ENCODE measurements at places on chromosomes 13 and 19.

- no peak for DNase-seq
These were observed 14.7 kb upstream of the CEACAM6 start for GRCh38 chr19:41740415-41741243.

GRCh38 chr19:367963-368629, 23.5 kb upstream of the MIER2 start:
- no peak for DNase-seq

GRCh38 chr19:8473648-8474476, 28.6 kb downstream of the PRAM1 start:
- DNase-seq: no peak

DNA sequence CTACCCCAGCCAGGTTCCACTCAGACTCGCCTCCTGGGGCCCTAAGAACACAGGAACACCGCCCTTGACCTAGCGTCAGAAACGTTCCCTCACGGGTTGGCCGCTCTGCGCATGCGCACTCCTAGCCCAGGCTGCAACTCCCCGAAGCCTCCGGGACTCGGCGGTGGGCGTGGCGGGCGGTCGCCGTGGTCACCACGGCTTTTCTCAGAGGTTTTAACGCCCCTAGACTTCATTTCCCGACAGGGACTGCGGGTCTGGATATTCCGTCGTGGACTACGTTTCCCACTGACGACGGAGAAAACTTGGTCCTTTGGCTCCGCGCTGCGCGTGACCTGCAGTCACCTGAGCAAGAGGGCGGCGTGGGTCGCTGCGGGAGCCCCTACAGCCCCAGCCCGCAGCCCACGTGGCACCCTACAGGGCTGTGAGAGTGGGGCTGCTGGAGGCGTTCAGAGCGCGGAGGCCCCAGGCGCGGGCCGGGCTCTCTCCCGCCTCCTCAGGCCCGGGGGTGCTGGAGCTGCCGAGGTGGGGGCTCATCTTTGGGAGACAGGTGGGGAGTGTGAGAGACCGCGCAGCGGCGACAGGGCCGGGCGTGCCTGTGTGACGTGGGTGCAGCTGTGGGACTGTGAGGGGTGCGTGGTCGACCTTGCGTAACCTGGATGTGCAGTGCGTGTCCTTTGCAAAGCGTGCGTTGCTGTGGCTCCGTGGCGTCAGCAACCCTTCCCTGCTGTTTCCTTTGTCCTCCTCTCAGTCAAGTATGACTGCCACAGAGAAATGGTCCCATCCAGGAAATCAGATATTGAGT, 38.0 kb upstream of the ZNF573 start:
- DNase-seq: peak; percentile 87

- no peak for DNase-seq
These were observed 349.6 kb upstream of the PCDH20 start for GRCh38 chr13:61765181-61765742.

DNA sequence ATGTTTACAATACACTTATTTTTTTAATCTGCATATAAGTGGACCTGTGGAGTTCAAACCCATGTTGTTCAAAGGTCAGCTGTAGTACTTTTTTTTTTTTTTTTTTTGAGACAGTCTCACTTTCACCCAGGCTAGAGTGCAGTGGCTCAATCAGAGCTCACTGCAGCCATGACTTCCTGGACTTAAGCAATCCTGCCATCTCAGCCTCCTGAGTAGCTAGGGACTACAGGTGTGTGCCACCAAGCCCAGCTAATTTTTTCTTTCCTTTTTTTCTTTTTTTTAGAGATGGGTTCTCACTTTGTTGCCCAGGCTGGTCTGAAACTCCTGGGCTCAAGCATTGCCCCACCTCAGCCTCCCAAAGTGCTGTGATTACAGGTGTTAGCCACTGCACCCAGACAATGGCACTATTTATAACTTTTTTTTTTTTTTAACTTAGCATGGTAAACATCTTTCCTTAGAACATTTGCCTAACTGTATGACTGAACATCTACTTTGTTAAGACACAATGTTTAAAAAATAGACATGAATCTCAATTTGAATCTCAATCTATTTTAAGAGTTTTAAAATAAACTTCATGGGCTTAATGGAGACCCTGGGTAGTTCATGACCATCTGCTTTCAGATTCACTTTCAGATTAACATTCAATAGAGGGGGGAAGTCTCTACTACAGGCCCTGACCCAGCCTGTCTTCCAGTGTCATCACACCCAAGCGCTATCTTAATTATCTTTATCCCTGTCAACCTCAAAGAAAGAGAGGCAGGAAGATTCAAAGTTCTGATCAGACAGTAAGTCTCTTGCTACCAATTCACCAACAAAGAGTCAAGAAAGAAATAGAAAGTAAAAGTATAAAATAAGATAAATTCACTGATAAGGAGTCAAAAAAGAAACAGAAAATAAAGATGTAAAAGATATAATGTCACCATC, 97.7 kb upstream of the DOCK9 start:
- no peak for DNase-seq

DNA sequence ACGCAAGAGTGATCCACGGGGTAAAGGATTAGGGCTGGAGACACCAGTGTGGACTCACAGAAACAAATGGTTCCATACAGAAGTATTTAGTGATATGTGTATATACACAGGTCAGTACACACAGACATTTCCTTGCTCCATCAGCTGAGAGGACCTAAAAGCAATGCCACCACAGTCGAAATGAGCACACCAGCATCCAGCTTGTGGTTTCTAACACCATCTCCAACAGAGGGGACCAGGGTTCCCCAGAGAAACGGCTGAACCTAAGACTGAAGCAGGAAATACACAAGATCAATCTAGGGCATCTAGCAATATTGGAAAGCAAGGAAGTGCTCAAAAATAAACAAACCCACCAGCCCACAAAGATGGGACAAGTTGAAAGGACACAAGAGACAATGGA, 7.6 kb downstream of the GGACT start:
- no peak for DNase-seq

DNA sequence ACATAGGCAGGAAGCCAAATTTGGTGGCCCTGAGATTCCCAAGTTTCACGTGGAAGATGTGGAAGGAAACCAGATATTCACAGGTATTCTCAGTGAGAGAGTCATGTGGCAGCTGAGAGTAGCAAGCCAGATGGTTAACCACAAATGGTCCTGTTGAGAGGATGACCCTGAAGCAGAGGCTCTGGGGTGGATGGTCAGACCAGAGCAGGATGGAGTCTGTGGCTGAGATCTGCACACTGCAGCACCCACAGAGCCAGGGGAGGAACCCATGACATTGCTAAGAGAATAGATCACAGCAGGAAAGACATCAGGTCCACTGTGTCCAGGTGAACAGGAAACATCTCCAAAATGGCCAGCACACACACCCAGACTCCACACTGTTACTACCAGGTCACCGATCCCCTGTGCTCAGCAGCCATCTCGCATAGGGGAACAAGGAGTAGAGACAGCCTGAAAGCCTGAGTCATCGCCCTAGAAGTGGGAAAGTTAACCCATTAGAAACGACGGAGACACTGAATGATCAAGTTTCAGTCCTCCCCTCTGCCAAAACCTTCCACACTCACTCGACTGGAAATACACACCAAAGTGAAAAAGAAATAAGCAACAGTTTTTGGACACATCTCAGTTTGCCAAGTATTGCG, 160.0 kb downstream of the RBM26 start:
- DNase-seq: no peak

DNA sequence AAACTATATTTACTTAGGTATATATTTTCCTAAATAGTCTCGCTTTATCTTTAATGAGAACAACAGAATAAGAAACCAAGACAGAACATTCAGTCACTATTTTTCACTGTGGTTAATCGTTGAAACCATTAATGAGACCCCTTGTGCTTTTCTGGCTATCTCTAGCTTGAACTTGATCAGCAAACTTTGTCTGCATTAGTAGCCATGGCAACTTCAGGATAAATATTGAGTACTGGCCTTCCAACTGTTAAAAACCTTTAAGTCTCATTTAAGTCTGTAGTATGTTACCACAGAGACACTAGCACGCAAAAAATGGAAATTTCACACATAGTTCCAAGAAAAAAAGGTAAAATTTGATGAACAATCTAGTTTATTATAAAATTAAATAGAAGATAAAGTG, 946.0 kb downstream of the SLITRK5 start:
- DNase-seq: no peak

DNA sequence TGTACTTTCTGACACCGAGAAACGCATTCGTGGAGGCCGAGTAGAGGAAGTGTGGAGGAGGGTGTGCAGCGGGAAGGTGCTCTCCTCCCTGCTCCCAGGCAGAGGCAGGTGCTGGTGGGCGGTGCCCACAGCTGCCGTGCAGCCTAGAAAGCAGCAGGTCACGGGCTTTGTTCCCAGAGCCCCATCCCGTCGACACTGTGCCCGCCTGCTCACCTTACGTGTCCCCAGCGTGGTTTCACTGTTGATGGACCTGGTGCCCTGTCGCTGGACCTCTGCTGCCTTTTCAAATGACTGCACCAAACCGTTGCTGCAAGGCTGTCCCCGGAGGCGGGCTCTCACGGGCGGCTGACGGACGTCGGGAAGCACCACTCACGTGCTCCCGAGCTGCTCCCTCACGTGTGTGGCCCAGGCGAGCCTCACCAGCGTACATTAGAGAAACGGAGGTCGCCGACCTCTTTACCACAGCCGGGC, 20.8 kb downstream of the PLEKHJ1 start:
- no peak for DNase-seq

GRCh38 chr13:110520431-110521295, 40.9 kb downstream of the RAB20 start:
- peak; percentile 82 for DNase-seq

GRCh38 chr13:58254943-58255342, 623.4 kb downstream of the PCDH17 start:
- no peak for DNase-seq

- peak; percentile 50 for DNase-seq
These were observed at the start of gene HSPB6 for GRCh38 chr19:35756377-35757230. Gene HSPB6, minus strand, starts transcription at chr19:35757029. Its CDS starts 21 bp downstream, at chr19:35757008.

DNA sequence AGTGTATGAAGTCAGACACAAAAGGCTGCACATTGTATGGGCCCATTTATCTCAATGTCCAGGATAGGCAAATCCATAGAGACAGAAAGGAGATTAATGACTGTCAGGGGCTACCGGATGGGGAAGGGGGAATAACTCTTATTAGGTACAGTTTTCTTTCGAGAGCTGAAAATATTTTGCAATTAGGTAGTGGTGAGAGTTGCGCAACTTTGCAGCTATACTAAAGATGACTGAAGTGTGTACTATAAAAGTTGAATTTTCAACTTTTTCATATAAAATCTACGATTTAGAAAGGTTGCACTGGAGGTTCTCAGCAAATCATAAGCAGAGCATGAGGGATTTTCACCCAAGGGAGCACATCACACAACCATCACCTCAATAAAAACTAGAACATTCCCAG, 16.1 kb upstream of the SLC15A1 start:
- DNase-seq: no peak

GRCh38 chr13:94313321-94313910, 166.1 kb downstream of the DCT start:
- no peak for DNase-seq

- DNase-seq: peak; percentile 13
These were observed at the start of gene TNFSF13B for GRCh38 chr13:108269601-108270328. Gene TNFSF13B, plus strand, starts transcription at chr13:108269718. Its CDS starts 178 bp downstream, at chr13:108269896.

DNA sequence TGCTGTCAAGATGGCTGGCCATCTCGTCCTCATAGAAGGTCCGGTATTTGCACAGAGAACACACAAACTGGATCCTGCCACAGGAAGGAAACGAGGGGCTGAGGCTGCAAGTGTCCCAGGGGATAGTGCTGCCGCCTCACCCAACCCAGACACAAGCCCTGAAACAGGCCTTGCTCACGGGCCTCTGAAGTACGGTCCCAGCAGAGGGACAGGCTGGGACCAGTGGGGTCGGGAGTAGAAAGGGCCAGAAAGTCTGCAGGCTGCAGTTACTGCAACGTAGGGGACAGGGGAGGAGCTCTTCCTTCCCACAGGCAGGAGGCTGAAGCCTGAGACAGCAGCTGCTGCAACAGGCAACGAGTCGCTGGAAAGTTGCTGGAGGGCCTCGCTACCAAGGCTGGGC, 18.2 kb upstream of the AKAP8 start:
- no peak for DNase-seq

DNA sequence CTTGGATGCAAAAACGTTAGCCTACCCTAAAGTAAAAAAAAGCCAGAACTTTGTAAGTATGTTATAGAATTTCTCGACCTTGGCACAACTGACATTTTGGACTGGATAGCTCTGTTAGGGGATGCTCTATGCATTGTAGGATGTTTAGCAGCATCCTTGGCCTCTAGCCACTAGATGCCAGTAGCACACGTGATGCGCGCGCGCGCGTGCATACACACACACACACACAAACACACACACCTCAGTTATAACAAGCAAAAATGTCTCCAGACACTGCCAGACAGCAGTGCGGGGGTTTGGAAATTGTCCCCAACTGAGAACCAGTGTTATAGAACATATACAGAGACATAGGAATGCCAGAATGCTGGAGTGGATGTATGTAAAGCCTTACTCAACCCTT, 17.2 kb downstream of the ZNF226 start:
- no peak for DNase-seq

DNA sequence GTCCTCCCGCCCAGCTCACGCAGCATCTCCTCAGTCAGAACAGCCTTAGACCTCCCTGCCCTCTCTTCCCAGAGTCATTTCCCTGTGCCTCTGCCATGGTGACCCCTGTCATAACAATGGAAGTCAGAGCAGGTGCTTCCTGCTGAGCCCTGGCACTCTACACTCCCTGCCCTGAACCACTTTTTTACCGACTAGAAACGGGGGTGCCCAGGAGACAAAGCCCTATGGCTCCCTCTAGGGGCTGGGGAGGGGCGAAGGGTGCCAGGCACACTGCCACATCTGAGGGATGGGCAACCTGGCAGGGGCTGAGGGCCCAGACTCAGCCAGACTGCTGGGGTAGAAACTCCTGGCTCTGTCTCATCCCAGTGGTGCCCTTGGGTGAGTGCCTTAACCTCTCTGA, 16.4 kb downstream of the ZNF574 start:
- DNase-seq: no peak

DNA sequence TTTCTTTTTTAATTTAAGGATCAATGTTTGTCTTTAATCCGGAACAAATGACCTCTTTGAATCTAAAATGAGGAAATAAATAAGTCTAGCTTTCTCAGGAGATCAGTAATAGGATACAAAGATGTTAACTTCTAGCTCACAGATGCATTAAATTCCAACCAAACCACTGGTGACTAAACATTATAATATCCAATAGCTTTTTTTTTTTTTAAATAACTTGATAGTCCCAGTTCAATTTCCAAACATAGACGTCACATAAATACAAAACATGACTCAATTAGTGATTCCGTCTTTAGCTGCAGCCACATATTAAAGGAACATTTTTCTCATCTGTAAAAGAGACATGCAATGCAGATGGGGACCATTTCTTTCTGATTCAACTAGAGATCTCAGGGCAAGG, 390.5 kb upstream of the PCDH9 start:
- peak; percentile 6 for DNase-seq

DNA sequence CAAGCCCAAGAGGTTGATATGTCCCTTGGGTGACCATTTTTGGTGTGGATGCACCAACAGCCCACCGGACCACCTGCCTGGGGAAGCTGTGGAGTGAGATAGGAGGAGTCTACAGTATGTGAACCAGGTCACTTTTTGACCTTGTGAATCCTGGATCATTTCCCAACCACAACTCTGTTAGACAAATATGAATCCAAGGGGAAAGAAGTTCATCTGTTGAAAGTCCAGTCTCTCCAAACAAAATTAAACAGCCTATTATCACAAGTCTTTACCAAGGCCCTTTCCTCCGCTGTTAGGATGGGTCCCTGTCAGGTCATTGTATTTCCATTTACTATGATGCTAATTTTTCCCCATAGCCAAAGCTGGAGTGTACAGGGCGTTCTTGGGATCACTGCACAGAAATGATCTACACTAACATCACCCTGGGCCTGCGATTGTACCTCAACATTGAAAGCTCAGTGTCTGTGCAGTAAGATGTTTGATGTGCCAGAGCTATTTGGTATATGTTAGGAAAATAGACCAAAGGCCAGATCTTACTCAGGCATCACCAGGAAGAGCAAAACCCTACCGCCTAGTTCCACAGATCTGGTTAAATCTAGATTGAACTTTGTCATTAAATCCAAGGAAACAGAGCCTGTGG, 117.1 kb downstream of the STARD13 start:
- no peak for DNase-seq
